ENCODE measurements at places on chromosomes 5 and 9. TPM values are rescaled to one million over a fixed set of nuclear protein-coding genes. Genes with fewer than 3 reads are reported as not detected.

STPG3 gene
- total RNA-seq: not detected

ECM2 gene
- total RNA-seq: 13.4 TPM

ASS1 gene
- total RNA-seq: 106 TPM

PCDHB6 gene
- total RNA-seq: not detected

Data from Peyer's patch (tissue), 4 donors.